Upper lobe of left lung (tissue), 6 donors: ENCODE measurements at places on chromosomes 7 and 10.

DNA sequence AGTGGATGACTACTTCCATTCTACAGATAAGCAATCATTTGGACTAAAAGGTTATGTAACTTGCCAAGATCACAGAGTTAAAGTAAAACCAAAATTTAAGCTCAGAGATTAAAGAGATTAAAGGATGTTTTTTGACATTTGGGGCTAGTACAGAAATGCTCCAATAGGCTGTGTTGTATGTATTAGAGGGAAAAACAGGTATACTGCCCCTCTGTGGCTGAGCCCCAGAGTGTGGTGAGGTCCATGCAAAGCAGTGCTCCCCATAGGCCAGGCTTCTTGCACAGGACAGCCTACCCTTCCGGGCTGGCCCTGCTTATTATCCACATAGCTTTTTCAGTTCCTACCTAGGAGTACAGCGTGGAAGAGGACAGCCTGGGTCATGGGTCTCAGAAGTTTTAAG, 322.8 kb downstream of the POM121L12 start:
- H3K4me3 ChIP-seq = no peak overlapping the region
- H3K4me1 ChIP-seq = no peaks in the 10 kb centered on the region
- DNase-seq = no peak
- H3K36me3 ChIP-seq = no peaks in the 10 kb centered on the region
- H3K27me3 ChIP-seq = no peaks in the 10 kb centered on the region
- no peak overlapping the region for H3K27ac ChIP-seq

DNA sequence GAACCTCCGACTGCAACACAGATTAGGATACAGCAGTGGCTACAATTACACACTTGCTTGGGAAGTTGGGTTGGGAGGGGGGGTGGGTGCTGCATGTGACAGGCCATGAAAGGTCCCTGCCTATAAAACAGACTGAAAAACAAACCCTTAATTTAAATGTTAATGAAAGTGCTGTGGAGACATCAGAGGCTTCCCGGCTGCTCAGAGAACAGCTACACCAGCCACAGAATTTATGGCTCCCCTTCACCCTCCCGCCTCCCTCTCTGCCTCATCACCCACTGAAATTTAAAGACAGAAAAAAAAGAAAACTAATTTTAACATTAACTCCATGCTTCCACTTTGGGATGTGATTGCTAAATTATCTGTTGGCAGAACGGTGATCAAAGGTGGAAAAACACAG, 34.7 kb downstream of the FBXW4 start:
- H3K27ac ChIP-seq = no peak overlapping the region
- no peaks in the 10 kb centered on the region for H3K4me1 ChIP-seq
- no peak for DNase-seq
- H3K4me3 ChIP-seq = no peak overlapping the region

DNA sequence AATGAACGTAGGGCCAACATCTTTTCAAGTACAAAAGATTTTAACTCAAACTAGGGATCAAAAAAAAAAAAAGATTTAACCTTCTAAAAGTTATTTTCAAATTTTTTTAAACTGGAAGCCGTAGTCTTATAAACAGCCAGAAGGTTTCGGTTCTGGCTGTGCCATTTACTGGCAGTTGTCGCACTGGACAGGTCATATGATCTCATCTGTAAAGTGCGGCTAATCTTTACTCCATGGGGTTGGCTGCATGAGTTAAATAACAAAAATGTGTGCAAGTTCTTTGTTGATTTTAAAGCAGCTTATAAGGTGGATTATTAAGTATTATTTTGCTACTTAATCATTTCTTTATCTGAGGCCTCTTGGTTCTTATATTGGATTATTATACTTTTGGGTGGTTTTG, 36.6 kb downstream of the TRUB1 start:
- DNase-seq = no peak
- no peaks in the 10 kb centered on the region for H3K36me3 ChIP-seq
- H3K4me3 ChIP-seq = no peak overlapping the region
- no peak overlapping the region for H3K27ac ChIP-seq

DNA sequence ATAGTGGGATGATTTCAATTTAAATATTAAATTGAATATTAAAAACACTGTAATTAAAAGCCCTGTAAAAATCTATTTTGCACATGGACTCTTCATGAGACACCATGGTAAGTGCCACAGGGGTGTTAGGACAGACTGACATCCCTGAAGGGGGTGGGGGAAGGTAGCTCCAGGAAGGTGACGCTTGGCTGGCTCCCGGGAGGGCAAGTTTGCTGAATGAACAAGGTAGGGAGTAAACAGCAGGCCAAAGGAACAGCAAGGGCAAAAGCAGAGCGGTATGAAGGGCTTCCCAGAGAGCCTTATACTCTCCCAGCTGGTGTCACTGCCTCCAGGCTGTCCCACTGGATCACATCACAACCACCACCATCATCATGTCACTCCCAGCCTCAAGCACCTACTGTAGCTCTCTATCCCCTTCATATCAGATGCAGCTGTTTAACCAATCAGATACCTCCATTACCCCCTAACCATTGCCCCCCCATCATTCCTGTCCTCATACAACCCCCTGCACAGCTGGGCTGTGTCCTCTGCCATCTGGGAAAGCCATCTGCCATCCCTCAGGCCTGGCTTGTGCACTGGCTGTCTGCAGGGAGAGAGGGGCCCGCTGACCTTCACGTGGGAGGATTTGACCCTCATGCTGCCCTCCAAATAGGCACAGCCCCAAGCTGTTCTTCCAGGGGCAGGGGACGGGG, 19.5 kb downstream of the HSPA12A start:
- H3K4me3 ChIP-seq = no peak overlapping the region
- H3K36me3 ChIP-seq = no peaks in the 10 kb centered on the region
- H3K27ac ChIP-seq = no peak overlapping the region
- no peaks in the 10 kb centered on the region for H3K4me1 ChIP-seq
- DNase-seq = no peak
- H3K27me3 ChIP-seq = no peaks in the 10 kb centered on the region

DNA sequence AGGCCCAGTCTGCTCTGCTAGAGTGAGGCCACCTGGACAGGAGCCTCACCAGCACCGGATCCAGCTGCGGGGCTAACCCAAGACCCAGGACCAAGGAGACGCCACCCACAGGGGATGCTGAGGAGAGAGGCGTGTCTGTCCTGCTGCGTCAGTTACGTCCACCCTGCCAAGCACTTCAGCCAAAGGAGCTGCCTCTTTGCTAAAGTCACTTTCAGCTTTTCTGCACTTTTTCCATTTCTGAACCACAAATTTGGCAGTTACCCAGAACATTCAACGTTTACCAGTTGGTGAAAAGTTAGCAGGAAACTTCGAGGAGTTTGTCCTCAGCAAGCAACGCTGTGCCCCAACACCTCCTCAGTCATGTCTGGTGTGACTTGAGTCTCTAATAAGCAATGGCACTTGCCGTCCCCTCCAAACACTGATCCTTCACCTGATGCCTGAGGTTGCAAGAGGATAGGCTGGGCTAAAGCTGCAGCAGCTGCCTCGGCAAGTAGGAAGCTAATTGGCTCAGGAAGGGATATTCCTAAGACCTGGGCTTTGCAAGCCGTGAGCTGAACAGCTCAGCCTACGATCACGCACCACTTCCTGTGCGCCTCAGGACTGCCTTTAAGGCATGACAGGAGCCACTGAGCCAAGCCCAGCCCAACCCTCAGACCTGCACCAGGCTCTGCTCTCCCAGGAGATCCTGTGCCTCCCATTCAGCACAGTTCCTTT, 40.1 kb downstream of the KCNH2 start:
- no peak overlapping the region for H3K27ac ChIP-seq
- no peak overlapping the region for H3K4me3 ChIP-seq
- H3K4me1 ChIP-seq = peaks cover 7% of the 10 kb centered on the region
- no peaks in the 10 kb centered on the region for H3K36me3 ChIP-seq
- no peaks in the 10 kb centered on the region for H3K27me3 ChIP-seq
- no peak for DNase-seq

DNA sequence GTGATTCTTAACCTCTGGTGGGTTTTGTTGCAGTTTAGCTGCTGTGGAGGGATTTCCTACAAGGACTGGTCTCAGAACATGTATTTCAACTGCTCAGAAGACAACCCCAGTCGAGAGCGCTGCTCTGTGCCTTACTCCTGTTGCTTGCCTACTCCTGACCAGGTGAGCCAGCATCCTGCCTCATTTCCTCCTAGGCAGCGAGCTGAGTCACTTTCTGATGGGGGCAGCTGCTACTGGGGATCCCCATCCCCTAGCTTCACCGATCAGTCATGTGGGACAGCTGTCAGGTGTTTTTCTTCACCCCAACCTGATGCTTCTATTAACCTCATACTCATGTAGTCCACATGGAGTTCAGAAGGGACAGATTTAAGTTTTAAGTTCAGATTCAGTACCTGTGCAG, 21.7 kb upstream of the SMO start:
- no peak overlapping the region for H3K27ac ChIP-seq
- H3K4me1 ChIP-seq = peaks cover 12% of the 10 kb centered on the region
- no peaks in the 10 kb centered on the region for H3K36me3 ChIP-seq
- no peak for DNase-seq
- no peaks in the 10 kb centered on the region for H3K27me3 ChIP-seq

DNA sequence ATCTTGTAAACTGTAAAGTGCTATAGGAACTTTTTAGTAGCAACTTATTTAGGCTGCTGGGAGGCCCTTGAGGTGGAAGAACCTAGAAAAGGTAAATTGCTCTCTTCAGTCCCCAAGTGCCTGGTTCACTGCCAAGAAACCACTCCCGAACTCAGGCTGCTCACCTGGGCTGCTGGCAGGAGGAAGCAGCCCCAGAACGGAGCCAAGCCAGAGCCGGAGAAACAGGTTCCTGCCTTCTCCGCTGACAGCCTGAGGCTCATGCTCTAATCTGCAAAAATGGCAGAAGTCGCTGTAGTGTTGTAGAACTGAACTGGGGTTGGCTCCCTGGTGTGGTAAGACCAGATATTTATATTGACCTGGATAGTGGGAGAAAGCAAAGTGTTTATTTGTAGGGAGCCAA, 136.0 kb downstream of the CUL2 start:
- peaks cover 4% of the 10 kb centered on the region for H3K4me1 ChIP-seq
- H3K27ac ChIP-seq = peak overlapping the region; percentile 76
- H3K27me3 ChIP-seq = no peaks in the 10 kb centered on the region
- no peak overlapping the region for H3K4me3 ChIP-seq

- no peaks in the 10 kb centered on the region for H3K36me3 ChIP-seq
- no peak for DNase-seq
- H3K4me3 ChIP-seq = no peak overlapping the region
- H3K4me1 ChIP-seq = no peaks in the 10 kb centered on the region
These were observed 73.5 kb downstream of the SAMD9 start for GRCh38 chr7:93044147-93044810.
